ENCODE measurements at places on chromosomes 5 and 9.

DNA sequence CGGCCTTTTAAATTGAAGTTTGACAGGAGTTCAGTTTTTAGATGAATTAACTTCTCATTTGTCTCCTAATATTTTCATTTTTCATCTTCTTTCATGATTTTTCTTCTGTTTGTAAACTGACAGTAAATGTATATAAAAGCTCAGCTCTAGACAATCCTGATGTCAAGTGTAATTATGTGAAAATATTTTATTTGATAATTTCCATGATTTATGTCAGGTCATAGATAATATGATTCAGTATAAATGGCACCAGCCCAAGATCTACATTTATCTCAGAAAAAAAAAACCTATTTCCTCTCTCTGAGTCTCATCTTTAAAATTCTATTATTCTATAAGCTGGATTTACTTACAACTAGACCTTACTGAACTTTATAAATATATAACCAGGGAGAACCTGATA, 115.7 kb downstream of the MUSK start:
- DNase-seq: no peak

DNA sequence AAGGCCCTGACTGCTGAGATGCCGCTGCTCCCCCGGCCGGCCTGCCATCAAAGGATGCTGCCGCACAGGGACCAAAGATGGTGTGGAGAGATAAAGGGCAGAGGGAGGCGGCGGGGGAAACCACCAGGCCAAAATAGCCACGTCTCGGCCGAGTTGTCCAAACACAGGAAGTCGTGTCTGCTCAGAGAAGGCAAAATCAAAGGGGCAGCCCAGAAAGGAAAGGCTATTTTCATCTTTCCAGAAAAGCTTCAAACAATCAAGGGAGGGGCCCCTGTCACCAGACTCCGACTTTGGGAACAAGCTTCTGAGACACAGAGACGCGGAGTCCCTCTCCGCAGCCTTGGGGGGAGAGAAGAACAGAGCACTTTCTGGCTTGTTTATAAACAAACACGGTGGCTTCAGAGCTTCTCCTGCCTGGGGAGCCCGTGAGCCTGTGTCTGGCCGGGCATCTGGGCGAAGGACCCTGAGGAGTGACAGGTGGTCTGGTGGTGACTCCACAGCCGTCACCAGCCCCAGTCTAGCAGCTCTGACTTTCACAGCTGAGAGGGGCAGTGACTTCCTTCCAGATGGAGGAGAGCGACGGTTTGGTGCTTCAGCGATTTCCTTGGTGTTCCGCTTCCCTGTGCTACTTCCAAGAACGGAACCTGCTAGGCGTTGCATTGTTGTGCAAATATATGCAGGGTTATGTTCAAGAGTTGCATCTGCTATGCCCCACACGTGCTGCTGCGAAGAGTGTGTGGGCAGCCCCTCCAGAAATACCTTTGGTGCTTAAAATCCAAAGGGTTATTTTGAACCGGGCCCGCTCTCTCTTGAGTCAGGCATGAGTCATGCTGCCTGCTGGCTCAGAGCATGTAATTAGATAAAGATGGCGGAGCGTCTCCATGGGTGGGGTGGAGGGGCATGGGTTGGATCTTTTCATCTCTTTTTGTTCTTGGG, 24.0 kb downstream of the ADAMTSL2 start:
- no peak for DNase-seq

DNA sequence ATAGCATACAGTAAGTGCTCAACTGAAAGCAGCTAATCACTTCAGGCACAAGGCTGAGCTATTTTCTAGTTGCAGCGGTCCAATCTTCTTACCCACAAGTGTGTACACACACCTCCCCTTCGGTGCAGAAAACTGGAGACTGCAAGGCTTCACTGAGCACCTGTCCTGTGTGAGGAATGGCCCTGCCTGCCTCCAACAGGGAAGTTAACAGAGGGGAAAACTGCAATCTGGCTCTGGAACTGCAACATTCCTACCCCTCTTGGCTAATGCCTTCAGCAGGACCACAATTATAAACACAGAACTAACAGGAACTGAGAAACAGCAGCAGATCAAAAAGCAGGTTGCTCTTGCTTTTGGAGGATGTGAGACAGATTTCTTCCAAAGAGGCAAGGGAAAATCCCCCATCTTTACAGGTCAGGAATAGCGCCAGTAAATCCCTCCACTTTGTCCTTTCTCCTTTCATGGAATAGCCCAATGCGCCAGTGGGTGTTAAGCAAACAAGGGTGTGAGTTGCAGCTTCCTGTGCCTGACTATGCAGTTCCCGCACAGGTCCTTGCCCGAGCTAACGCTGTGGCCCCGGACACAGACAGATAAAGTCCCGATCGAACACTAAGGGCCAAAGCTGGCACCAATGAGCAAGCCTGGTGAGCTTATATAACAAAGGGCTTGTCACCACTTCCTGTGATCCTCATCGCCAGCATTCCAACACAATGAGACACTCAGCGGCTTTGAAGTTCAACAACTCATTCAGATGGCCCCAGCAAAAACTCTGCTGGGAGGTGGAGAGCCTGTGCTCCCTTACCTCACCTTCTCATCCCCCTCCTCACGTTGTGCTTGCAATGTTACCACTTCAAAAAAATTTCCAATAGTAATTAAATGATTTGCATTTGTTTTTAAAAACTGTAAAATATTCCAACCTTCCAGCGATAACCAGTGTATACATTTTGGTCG, 21.5 kb downstream of the SHB start:
- DNase-seq: peak; percentile 78

- no peak for DNase-seq
These were observed 128.0 kb upstream of the MSX2 start for GRCh38 chr5:174596429-174596828.

GRCh38 chr9:79471580-79472543, 99.9 kb upstream of the TLE4 start:
- DNase-seq: peak; percentile 60

GRCh38 chr9:132996526-132996925, 18.0 kb downstream of the GFI1B start:
- no peak for DNase-seq

GRCh38 chr5:143494162-143494561, 90.7 kb upstream of the NR3C1 start:
- no peak for DNase-seq

All from colonic mucosa (tissue), 4 donors.